T-helper 1 cell (primary cell): ENCODE measurements at places on chromosomes 13 and 19.

DNA sequence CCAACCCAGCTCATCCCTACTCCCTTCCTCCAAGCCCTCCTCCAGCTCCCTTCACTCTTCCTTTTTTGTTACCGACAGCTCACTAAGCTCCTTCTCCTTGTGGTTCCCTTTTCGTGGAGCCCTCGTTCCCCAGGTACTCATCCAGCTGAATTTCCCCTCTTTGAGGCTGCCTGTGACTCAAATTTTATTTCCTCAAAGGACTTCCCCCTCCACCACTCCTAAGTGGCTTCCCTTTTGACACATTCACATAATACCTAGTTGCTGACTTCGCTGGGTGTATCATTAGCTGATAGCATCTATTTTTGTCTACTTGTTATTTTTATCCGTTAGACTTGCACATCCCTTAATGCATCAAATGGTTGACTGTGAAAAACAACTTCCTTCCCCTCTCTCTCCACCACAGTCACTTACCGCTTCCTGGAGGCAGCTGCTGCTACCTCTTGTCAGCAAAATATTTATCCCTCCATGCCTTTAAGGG, 14.5 kb downstream of the FFAR2 start:
- peak; percentile 21 for DNase-seq

DNA sequence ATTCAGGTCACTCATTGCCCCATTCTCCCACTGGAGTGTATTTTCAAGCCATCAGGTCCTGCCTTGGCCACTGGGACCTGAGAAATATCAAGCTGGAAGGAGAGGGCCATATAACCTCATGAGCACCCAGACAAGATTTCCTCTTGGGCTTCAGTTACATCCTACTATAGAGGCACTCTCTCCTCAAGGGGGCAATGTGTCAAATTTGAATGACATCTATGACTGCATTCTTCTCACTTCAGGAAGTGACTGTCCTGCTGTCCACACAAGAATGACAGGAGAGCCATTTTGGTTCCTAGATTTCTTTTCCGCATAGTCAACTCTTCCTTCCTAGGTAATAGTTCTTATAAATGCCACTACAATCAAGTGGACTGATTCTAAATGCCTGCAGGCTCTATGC, 416.2 kb downstream of the DIAPH3 start:
- no peak for DNase-seq

DNA sequence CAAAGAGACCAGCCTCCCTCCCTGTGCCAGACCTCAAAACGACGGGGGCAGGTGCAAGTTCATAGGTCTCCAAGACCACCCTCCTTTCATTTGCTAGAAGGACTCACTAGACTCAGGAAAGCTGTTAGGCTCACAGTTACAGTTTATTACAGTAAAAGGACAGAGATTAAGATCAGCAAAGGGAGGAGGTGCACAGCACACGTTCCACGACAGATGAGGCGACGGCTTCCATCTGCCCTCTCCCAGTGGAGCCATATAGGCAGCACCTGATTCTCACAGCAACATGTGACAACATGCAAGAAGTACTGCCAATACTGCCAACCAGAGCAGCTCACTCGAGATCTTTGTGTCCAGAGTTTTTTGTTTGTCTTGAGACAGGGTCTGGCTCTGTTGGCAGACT, 9.4 kb upstream of the CEACAM19 start:
- DNase-seq: no peak

GRCh38 chr19:21519488-21519887, 14.1 kb downstream of the ZNF429 start:
- no peak for DNase-seq

DNA sequence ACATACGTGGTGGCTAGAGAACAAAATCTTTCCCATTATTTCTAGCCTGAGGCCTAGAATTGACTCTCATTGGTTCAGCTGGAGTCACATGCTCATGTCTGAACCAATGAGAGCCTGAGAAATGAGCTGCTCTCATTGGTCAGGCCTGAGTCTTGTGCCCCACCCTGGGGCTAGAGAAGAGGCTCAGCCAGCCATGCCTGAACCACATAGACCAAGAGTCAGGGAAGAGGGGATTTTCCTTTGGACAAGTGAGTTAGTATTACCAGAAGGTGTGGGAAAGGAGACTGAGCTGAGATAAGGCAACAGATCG, 6.9 kb downstream of the FXYD5 start:
- DNase-seq: no peak

DNA sequence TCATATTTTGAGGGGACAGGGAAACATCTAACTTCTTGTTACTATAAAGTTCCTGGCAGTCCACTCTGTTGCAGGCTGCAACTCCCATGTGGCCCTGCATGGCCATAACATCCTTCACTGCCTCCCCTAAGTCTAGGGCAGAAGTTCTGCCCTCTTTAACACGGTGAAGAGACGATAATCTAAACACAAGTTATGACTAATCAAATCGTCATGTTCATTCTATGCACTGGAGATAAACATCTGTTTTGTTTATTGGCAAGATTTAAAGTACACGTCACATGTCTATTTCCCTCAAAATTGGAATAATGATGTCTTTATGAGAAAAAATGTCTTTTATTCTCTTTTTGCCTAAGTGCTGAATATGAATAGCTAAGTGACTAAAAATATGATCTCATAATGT, 1629.4 kb downstream of the PCDH9 start:
- DNase-seq: no peak

DNA sequence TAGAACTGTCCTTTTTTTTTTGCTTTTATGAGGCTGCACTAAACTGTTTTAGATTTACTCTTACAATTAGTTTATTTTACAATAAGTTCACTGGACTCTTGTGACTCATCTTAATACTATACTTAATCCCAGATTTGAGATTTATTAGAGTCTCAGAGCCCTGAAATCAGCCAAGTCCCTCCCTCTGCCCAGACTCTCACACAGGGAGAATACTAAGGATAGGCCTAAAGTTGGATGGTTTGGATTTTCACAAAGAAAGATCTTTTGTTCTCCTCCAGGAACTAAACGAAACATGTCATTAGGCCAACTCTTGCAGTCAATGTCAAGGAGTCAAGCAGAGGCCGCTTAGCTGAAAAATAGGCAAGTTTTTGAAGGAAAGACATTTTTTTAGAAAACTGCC, 42.7 kb upstream of the MIR17HG start:
- DNase-seq: no peak
